Stimulated activated memory B cell treated with anti-CD40 and anti-IgM and Interleukin-4, amounts not matched to agents 10 μg/mL and 1 μg/mL and 100 μg/mL, for 72 hours (primary cell): ENCODE measurements at places on chromosomes 7 and 10.

GRCh38 chr10:43380610-43381222 lies 9.3 kb downstream of the FXYD4 start:
- no peak for ATAC-seq

- no peak for ATAC-seq
These were observed 22.4 kb downstream of the GBF1 start for GRCh38 chr10:102267748-102268147.

- ATAC-seq = peak; percentile 84
These were observed 169.3 kb downstream of the SH3PXD2A start for GRCh38 chr10:103685880-103686669.

GRCh38 chr7:25250386-25250785 lies 22.1 kb upstream of the NPVF start:
- no peak for ATAC-seq

- ATAC-seq = no peak
These were observed 170.0 kb downstream of the TPK1 start for GRCh38 chr7:144665689-144666381.

DNA sequence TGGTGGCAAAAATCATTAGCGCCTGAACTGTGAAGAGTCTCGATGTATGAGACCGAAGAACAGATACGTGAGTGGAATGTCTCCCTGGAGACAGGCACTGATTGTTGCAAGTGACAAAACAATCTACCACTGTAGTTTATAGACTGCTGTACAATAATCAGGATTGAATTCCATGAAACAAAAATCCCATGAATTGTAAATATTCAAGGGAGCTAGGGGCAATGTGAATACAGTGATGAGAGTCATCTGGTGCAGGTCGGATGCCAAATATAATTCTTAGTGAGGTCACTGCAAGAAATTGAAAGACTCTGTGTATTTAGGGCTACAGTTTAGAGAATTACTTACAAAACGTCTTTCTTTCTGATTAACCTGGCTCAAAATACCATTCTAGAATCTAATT lies 594.4 kb upstream of the VSTM2A start:
- ATAC-seq = no peak

GRCh38 chr10:112755446-112756234 lies 194.4 kb upstream of the TCF7L2 start:
- ATAC-seq = no peak

DNA sequence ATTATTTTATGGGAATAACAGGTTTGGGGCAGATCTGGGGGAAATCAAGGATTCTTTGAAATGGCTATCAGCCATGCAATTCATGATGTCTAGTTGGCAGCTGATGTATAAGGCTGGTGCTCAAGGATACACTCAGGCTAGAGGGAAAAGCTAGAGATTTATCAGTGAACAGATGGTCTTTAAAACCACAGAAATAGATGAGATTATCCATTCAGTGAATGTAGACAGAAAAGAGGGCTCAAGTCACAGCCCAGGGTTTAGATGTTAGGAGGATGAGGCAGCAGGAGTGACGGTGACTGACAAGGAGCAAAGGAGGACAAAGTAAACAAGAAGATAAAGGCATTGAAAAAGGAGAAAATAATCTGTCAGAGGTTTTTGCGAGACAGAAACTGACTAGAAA lies 238.7 kb downstream of the CDK14 start:
- ATAC-seq = no peak

- no peak for ATAC-seq
These were observed 181.1 kb upstream of the ASAH2 start for GRCh38 chr10:50432211-50433009.

GRCh38 chr7:1152492-1152891 lies 7.5 kb downstream of the ZFAND2A start:
- no peak for ATAC-seq

DNA sequence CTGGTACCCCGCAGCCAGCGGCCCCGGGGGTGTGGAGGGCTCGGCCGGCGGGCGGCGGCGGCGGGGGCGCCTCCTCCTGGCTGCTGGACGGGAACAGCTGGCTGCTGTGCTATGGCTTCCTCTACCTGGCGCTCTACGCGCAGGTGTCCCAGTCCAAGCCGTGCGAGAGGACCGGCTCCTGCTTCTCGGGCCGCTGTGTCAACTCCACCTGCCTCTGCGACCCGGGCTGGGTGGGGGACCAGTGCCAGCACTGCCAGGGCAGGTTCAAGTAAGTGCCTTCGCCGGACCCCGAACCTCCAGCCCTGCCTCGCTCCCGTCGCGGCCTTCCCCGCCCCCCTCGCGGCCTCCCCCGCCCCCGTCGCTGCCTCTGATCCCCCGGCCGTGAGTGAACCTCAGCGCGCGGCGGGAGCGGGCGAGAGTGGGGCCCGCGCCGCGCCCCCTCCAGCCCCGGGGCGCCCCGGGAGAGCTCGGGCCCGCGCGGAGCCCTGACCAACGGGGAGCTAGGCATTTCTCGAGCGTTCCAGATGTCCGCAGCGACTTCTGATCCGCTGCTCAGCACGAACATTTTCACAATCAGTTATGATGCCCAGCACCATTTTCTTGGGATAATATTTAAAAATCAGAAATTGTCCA lies 727 bp downstream of the ATRNL1 start:
- peak; percentile 69 for ATAC-seq

DNA sequence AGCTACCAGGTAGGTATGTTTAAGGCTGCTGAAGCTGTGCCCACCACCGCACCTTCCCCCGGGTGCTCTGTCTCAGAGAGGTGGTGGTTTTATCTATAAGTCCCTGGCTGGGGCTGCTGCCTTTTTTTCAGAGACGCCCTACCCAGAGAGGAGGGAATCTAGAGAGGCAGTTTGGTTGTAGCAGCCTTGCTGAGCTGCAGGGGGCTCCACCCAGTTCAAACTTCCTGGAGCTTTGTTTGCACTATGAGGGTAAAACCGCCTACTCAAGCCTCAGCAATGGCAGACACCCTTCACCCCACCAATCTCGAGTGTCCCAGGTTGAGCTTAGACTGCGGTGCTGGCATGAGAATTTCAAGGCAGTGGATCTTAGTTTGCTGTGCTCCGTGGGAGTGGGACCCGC lies 43.6 kb upstream of the CYP2C18 start:
- ATAC-seq = no peak

- ATAC-seq = no peak
These were observed 7.1 kb upstream of the KCNIP2 start for GRCh38 chr10:101850749-101851148.

- no peak for ATAC-seq
These were observed 44.3 kb upstream of the ZC3HAV1 start for GRCh38 chr7:139153832-139154231.

DNA sequence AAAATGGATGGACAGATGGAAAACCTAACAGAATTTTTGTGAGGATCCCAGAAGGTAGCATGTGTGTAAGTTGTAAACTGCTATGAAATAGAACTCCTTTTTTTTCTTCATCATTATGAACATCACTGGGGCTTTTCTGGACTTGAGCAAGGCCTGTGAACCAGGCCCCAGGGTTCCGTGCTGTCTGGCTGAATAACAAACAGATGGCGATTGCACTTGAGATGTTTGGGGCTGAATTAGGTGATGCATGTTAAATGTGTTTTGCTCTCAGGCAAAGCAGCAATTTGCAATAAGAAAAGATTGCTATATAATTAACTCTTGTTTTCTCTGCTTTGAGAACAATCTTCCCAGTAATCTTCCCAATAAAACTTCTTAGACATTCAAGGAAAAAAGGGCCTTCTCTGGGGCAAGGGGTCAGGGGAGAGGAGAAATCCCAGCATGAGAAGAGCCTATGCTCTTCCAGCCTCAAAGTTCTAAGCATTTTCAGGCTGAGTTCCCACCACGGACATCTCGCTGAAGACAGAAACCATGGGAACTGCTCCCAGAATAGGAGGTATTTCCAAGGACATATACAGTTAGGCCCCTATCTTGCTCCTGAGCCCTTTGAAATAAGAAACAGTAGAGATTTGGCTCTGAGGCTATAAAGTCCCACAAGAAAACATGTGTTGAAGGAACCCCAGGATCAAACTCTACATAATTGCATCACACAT lies 98.7 kb downstream of the ITIH5 start:
- ATAC-seq = no peak

GRCh38 chr7:155198901-155199845 lies 98.5 kb upstream of the INSIG1 start:
- ATAC-seq = peak; percentile 74

GRCh38 chr10:74810087-74810486 lies 16.3 kb upstream of the KAT6B start:
- ATAC-seq = no peak

GRCh38 chr10:71521504-71522441 lies 125.1 kb downstream of the CDH23 start:
- no peak for ATAC-seq

DNA sequence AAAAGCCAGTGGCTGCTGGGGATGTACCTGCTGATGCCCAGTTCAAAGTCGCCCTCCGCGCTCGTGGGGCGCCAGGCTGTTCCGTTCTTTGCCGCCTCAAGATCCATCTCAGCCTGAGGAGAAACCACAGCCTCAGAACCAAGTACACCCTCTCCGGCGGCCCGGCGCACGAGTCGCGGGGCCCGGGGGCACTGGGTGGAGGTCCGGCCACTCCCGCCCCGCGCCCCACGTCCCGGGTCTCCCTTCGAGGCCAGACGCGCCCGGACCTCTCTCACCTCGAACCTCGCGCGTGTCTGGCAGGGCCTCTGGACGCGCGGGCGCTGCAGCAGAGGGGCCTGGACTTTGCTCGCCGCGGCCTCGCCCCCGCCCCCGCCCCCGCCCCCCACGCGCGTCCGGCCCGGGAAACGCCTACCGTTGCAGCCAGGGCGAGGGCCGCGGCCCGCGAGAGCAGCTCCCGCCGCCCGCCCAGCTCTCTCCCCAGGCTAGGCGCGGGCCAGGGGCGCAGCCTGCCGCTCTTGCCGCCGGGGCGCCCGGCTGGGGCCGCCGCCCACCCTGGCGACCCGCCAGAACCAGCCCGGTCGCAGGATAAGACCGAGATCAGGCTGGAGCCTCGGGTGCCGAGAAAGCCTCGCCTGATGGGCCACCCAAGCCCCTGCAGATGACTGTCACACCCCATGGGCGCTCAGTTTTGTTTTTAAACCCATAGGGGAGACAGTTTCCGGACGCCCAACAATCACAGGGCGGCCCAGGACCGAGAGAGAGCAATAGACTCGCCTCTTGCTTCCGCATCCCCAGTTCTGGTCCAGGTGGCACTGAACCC lies at the start of gene ABCB4:
TSS of gene ABCB4 (minus strand) at position 322 of the 820 bp plus-strand sequence. CDS start at position 107, 215 bp downstream.
- ATAC-seq = peak; percentile 51

GRCh38 chr10:28425422-28425821 lies 107.5 kb upstream of the WAC start:
- ATAC-seq = no peak

GRCh38 chr10:12351447-12351846 lies 2.1 kb downstream of the CAMK1D start:
- ATAC-seq = no peak

DNA sequence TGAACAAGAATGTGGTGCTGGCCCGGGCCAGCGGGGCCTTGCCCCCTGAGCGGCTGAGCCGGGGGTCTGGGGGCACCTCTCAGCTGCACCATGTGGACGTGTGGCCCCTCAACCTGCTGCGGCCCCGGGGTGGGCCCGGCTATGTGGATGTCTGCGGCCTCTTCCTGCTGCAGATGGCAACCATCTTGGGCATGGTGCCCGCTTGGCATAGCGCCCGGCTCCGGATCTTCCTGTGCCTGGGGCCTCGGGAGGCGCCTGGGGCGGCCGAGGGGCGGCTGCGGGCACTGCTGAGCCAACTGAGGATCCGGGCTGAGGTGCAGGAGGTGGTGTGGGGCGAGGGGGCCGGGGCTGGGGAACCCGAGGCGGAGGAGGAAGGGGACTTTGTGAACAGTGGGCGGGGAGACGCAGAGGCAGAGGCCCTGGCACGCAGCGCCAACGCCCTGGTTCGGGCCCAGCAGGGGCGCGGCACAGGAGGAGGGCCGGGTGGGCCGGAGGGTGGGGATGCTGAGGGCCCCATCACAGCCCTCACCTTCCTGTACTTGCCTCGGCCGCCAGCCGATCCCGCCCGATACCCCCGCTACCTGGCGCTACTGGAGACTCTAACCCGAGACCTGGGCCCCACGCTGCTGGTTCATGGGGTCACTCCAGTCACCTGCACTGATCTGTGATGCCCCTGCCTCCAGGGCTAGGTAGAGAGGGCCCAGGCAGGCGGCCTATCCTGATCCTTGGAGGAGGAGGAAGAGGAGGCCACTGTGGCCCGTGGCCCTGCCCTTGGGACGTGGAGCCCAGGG lies 1.1 kb upstream of the TRIP6 start:
- ATAC-seq = peak; percentile 40

DNA sequence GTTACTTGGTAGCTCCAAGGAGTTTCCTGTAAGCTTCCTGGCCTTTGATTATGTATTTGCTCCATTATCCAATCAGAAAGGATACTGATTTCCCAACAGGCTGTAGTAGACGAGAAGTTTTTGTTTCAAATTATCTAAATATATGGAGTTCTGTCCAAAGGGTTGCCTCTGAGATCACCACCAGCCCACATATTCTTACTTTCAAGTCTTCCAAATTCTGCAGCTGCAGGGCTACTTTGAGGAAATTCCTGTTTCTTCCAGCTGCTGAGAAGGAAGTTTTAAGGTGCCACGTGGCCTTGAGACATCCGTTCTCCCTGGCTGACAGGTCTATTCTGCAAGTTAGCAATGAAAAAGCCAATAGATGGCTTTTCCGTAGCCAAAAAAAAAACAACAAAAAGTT lies 286.0 kb downstream of the TWIST1 start:
- ATAC-seq = no peak

- ATAC-seq = no peak
These were observed 23.7 kb downstream of the ZNF775 start for GRCh38 chr7:150402671-150403321.

GRCh38 chr7:55019691-55020465 lies 1.1 kb downstream of the EGFR start:
- no peak for ATAC-seq

DNA sequence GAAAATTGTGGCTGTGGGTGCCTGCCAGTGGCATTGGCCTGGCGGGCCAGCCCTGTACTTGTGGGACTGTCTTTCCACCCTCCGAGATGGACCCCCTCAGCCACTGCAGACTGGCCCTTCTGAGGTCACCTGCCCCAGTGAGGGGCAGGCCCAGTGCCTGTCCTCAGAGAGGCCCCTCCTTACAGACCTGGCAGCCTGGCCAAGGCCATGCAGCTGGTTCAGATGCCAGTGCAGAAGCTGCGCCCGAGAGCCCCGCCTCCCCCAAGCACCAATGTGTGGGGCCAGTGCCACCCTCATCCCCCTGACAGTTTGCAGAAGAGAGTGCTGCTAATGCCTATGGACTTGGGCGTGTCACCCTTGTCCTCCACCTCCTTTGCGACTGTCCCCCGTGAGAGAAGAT lies 10.0 kb downstream of the ZNF316 start:
- ATAC-seq = no peak

- no peak for ATAC-seq
These were observed 36.6 kb downstream of the RHEB start for GRCh38 chr7:151482883-151483710.

GRCh38 chr10:84341983-84342382 lies 13.6 kb downstream of the CCSER2 start:
- ATAC-seq = no peak
